Posterior cingulate gyrus (tissue), 11 donors: ENCODE measurements at places on chromosomes 13 and 19.

DNA sequence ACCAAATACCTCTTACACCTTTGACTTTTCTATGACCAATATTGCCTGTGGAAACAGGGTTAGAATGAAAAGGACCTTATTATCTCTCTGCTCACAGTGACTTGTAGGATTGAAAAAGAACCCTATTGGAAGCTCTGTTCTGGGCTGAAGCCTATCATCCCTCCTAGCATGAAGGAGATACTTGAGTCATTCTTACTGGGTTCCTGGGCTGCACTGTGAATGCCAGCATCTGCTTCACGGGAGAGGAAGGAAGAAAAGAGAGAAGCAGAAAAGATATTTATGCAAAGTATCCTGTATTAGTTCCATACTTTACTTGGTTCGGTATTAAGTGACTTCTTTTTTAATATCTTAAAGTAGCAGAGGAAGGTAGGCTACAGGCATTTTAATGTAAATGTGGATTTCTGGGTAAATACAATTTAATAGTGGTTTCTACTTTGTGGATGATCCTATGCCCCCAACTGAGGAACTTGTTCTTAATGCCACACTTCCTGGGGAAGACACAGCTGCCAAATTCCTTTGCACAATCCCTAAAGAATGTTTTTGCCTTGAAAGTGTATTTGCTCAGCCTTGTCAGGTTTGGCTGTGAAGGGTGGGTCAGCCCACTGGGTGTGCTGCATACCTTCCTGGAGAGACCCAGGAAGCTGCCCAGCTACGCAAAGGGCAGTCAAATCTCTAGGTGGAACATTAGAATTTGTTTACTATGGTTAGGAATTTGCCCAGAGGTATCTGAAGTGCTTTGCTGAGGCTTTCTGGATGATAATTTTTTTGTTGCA is 13.7 kb upstream of the SCEL start:
- no peak for DNase-seq

GRCh38 chr13:48833412-48833811 is 142.3 kb upstream of the FNDC3A start:
- DNase-seq = no peak

DNA sequence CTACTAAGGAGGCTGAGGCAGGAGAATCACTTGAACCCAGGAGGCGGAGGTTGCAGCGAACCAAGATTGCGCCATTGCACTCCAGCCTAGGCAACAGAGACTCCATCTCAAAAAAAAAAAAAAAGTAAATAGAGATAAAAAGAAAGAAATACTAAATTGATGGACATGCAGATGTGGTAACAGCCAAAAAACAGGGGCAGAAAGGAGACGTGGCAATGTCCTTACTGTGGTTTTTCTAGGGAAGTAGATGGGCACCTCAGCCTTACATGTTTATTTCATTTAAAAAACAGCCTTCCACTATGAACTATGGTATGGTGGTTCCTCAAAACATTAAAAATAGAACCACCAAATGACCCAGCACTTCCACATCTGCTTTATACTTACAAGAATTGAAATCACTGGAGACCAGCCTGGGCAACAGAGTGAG is 6.5 kb upstream of the EIF3G start:
- DNase-seq = no peak

DNA sequence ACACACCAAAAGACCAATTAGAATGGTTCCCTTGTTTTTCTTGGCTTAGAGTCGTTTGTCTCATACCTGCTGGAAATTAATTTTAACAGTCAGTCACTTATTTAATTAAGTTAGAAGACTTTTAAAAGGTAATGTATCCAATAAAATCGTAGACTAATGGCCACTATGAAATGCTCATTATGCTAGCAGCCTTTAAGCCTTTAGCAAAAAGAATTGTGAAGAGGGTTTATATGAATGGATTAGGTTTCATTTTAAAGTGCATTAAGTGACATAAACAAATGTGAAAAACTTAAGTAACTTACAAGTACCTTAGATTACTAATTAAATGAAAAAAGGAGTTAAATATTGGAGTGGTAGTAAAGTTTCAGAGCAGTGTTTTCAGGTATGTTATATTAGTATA is 139.6 kb downstream of the RXFP2 start:
- no peak for DNase-seq

- DNase-seq = no peak
Observed at GRCh38 chr13:32733690-32734089, 147.4 kb downstream of the PDS5B start.

GRCh38 chr19:14135985-14136508 is 342 bp downstream of the ASF1B start:
- DNase-seq = no peak

DNA sequence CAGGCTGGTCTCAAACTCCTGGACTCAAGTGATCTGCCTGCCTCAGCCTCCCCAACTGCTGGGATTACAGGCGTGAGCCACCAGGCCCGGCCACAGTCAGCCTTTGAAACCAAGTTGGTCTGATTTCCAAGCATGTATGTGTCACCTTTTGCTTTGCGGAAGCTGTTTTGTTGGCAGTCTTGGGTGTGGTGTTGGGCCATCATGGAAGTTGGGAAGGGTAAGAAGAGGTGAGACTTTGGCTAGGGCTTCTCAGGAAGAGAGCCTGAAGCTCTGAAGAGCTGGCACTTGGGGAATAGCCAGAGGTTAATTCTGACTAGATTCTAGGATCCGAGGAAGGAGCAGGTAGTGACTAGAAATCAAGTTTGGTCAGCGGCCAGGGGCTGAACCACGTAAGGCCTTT is 2.8 kb downstream of the RSPH6A start:
- no peak for DNase-seq

GRCh38 chr13:100541897-100542825 is 46.4 kb downstream of the GGACT start:
- no peak for DNase-seq

DNA sequence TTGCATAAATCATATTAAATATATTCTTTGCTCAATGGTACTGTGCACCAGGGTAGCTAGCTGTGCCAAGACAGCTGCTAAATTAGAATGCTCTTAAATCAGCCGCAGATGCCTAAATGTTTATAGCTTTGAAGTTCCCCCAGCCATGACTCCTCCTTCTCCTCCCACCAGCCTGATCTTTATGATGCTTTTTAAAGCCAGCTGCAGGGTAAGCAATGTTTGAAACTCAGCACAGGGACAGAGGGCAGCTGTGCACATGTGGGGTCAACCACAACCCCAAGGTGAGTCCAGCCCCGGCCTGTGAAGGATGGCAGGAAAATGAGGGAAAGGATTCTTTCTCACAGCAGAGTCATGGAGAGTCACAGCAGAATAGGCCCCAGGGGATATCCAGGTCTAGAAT is 635.7 kb downstream of the UQCRFS1 start:
- DNase-seq = no peak

DNA sequence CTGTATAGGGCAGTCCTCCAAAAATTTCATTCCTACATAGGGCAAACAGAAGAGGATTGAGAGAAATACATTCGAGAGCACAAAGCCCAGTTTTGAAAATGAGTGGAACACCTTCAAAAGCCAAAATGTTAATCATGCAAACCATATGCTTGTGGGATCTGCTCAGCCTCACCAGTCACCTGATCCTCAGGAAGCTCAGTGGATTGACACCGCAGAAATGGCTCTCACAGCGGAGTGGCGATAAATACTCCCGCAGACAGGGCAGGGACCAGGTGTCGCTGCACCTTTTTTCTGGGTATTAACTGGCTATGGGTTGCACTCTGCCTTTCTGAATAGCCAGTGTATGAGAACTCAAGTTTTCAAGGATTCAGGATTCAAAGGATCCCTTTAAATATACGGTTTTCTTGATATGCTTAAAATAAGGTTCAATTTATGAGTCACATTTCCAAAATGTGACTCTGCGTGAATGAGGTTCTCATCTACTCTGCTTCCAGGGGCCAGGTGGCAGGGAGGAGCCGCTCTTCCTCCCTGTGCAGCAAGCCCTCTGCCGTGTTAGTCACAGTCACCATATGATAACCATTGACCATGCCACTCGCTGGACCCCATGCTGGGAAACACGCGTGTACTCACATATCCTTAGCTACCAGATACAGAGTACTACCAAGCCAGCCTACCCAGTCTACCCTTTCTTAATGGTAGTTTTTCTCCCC is 18.3 kb upstream of the DHRS12 start:
- no peak for DNase-seq

DNA sequence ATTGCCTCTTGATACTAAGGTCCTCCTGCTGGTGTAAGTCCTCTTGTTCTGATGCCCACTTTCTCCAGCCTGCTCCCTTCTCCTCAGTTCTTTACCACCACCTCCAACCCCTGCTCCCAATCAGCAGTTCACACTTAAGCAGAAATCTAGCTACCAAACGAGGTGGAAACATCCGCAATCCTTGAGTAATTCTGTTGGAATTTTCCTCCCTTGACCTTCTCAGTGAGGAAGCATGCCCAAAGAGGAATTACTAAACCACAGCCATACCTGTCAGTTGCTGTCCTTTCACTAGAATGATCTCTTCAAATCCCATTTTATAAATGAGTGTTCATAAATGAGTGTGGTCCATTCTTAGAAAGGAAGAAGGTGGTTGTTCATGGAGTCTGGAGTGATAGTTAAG is 289.9 kb downstream of the DACH1 start:
- DNase-seq = no peak

- no peak for DNase-seq
Observed at GRCh38 chr19:13095934-13096927, 6.4 kb downstream of the LYL1 start.

DNA sequence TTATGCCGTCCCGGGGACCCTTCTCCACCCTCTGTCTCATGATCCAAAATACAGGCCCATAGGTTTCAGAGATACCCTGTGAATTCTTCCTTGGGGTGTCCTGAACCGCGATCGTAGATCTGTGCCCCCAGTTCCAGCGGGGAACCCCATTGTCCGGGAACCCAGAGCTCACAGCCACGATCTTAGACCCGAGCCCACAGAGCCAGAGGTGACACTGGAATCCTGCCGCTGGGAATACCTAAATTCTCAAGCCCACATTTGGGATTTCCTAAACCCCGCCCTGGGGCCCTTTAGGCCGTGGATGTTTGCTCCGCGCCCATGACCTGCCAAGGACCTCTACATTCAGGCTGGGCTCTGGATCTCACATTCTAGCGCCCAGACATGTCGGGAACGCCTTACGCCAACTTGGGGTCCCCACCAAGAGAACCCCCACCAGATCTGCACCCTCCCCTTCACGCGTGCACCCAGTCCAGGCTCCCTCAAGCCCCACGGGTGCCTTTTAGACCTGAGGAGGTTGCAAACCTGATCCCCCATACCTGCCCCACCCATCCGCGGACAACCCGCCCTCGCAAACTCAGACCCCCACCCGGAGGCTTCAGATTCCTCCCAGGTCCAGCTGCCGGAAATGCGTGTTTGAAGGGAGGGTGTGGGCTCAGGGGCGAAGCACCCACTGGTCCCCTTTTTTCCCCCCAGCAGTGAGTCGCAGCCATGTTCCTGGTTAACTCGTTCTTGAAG is 605 bp downstream of the CAPNS1 start:
- no peak for DNase-seq

- no peak for DNase-seq
Observed at GRCh38 chr13:40178130-40178529, 488.3 kb downstream of the FOXO1 start.

- DNase-seq = no peak
Observed at GRCh38 chr19:4714016-4714415, 9.6 kb downstream of the DPP9 start.

GRCh38 chr19:43699506-43700394 is 16.1 kb upstream of the IRGC start:
- DNase-seq = peak; percentile 41

- no peak for DNase-seq
Observed at GRCh38 chr19:14496834-14497227, 904 bp upstream of the GIPC1 start.

DNA sequence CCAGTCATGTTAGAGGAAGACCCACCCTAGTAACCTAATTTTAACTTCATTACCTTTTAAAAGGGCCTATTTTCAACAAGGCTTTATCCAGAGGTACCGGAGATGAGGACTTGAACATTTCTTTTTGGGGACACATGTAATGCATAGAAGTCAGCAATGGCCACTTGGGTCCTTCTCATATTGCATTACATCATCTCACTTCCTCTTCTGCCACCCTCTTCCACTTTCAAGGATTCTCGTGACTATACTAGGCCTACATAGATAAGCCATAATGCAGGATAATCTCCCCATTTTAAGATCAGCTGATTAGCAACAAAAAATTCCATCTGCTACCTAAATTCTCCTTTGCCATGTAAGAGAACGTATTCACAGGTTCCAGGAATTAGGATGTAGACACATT is 557.2 kb downstream of the KCTD12 start:
- DNase-seq = no peak

DNA sequence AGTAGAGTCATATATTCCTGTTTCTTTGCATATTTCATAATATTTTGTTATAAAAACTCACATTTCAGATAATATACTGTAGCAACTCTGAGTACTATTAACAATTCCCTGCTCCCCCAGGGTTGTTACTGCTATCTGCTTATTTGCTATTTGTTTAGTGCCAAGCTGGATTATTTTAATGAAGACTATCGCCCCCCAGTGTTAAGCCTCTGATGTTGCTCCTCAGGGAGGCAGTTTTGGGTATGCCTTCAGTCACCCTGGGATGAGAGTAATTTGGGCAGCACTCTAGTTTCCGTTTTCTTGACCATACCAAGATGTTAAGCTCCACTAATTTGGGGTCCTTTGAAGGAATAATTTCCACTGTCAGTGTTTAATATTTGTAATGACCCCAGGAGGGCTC is 46.0 kb downstream of the MICU2 start:
- no peak for DNase-seq

DNA sequence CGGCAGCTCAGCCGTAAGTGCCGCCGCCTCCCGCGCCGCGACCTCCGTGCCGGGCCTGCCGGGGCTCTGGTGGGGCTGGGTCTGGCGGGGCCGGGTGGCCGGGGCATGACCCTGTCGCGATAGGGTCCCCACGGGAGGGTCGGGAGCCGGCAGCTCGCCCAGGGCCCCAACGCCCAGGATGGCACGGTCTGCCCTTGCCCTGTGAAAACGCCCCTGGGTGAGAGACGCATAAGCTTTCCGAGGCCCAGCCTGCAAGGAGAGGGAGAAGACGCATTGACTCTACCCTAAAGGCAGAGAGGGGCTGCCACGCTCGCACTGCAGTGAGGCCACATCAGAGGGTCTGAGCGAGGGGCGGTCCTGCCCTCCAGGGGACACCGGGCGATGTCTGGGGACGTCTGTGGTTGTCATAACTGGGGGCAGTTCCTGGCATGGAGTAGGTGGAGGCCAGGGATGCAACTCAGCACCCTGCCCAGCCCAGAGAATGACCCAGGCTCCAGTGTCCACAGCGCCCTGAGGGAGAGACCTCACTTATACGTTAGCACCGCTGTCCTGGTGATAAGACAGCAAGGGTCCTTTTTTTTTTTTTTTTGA is 539 bp downstream of the ZNF554 start:
- no peak for DNase-seq
